SJCRH30 (cell line): ENCODE measurements at places on chromosomes 1 and 21.
A peak's percentile ranks its signal among the peaks of the same experiment; 100 is the strongest.

DNA sequence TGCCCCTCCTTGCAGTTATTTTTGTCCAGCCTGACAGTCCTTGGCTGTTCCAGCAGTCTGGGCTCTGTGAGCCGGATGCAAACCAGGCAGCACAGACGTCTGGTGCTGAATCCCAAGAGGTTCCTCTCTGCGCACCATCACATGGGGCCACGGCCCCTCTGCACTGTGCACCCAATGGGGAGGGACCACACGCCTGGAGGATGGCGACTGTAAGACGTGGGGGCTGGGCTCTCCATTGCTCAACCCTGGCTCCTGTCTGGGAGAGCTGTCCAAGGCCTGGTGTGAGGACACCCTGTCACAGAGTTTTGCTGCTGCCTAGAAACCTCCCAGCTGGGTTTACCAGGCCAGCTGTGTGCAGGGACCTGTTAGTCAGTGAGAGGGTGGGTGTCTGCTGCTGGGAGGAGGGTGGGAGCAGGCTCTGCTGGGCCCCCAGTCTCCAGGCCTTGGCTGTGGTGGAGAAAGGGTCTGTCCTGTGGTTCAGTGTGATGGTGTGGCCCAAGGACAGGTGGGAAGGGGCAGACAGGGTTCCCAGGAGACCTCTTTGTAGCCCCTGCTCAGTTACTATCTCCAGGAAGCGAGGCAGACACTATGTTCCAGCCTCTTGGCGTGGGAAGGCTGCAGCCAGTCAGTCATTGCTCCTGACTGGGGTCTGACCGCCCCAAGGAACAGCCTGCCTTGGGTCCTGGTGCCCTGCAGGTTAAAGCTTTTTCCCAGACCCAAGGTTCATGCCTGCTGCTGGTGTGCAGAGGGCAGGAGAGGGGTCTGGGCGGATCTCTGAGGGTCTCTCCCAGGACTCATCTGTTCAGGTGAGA, 13.8 kb downstream of the HEYL start:
- no peak for DNase-seq

GRCh38 chr21:46082963-46083790, 14.7 kb upstream of the COL6A2 start:
- DNase-seq: peak; percentile 41

- no peak for DNase-seq
These were observed 57.3 kb downstream of the DRAM2 start for GRCh38 chr1:111082421-111083203.

DNA sequence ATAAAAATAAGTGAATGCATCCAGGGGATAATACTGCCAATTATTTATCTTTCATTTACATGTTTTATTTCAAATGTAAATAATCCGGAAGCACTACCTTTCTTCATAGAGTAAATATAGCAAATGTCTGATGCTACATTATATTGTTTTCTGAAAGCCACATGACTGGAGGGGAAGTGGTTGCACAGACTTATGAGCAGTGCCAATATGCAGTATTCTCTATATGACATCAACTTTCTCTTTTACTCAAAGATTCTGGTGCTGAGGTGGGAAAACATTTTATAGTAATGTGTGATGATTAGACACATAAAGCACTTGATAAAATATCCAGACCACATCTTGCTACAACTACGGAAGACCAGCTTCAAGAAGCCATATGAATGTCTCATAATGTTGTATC, 314.7 kb downstream of the NEGR1 start:
- no peak for DNase-seq

DNA sequence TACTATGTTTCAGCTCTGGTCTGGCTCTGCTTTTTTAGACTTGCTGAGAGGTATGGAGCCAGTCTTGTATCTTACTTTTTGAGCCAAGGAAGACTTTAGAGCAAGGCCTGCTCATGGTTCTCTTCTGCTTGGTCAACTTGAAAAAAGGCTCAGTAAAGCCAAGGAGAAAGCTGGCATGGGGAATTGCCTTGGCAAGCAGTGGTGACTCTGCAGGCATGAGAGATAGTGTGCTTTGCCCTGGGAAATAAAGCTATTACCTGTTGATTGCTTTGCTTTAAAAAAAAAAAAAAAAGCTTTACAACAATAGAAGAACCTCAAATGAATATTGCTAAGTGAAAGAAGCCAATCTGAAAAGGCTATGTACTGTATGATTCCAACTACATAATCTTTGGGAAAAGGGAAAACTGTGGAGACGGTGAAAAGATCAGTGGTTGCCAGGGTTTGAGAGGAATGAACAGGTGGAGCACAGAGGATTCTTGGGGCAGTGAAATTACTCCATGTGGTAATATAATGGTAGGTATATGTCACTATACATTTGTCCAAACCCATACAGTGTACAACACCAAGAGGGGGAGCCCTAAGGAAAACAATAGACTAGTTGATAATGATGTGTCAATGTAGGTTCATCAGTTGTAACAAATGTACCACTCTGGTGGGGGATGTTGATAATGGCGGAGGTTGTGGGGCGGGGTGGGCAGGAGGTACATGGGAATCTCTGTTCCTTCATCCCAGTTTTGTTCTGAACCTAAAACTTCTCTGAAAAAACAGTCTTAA, 87.6 kb downstream of the HMCN1 start:
- DNase-seq: no peak

- no peak for DNase-seq
These were observed 31.9 kb downstream of the RUSC1 start for GRCh38 chr1:155352631-155353030.

- DNase-seq: no peak
These were observed 45.4 kb upstream of the LRRN2 start for GRCh38 chr1:204730826-204731459.

GRCh38 chr21:29939924-29940275, at the start of gene GRIK1:
TSS of gene GRIK1 (minus strand) at chr21:29939996.
- DNase-seq: no peak

GRCh38 chr1:175564119-175564518, 179.3 kb downstream of the TNR start:
- DNase-seq: no peak
